ENCODE measurements at places on chromosomes 12 and 14.
A peak's percentile ranks its signal among the peaks of the same experiment; 100 is the strongest.

- DNase-seq, result no peak
Observed at GRCh38 chr12:70919597-70920035, 922 bp downstream of the PTPRR start.

DNA sequence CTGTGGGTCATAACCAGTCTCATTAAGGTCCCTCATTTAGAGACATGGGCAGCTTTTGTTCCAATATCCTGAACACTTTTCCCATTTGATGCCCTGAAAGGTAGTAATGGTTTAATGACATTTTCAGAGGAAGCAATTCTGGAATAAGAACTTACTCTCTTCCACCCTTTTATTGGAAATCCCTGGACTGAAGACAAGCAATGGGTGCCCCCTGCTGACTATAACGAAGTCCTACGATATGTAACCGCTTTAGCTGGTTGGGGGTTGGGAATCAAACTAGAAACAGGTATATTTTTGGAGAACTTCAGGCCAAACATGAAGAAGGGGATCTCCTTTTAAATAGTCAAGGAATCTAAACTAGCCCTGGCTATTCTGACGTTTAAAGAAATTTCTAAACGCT lies 20.5 kb downstream of the SARNP start:
- no peak for DNase-seq

DNA sequence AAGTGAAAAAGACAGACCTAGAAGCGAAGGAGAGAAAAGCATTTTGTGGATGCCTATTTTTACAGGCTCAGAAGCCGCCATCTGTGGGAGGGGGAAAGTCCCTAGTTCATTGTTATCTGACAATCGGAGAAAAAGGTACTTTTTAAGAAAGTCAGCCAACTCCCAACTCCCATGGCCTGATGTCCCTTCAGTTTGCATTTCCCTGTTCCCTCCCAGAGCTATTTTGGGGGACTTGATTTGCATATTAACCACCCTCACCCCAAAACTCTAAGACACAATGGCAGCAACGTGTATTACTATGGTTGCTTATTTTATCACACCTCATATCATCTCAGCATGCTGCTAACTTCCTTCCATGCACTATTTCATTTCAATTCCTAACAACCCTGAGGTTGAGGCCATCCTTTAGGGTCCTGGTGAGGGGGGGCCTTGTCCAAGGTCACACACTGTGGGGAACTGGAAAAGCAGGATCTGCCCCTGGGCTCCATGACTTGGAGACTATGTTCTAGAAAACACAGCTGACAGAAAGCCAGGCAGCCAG lies 18.7 kb downstream of the HVCN1 start:
- no peak for DNase-seq

DNA sequence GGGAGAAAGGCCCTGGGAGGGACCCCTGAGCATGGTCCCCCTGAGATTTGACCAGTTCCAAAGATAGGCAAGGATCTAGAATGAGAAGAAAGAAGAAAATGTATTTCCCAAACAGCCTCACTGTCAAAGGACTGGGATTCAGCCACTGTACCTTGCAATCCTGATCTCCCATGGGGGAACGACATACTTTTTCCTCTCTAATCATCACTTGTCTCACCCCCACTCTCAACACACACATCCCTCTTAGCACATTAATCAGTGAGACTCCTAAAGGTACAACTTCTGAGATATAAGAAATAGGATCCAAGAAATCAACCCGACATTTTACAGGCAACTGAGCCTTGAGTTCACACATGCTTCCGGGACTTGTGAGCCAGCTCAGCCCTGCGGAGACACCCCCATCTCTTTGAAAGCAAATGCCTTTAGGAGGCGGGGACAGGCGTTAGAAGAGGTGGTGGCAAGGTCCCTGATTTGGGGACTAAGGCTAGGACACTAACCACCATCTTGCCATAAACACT lies 1.4 kb downstream of the MAP3K9 start:
- no peak for DNase-seq

- DNase-seq, result no peak
Observed at GRCh38 chr12:7016958-7017571, 1.2 kb downstream of the LPCAT3 start.

- no peak for DNase-seq
Observed at GRCh38 chr12:67909091-67909531, 80.1 kb upstream of the IFNG-AS1 start.

DNA sequence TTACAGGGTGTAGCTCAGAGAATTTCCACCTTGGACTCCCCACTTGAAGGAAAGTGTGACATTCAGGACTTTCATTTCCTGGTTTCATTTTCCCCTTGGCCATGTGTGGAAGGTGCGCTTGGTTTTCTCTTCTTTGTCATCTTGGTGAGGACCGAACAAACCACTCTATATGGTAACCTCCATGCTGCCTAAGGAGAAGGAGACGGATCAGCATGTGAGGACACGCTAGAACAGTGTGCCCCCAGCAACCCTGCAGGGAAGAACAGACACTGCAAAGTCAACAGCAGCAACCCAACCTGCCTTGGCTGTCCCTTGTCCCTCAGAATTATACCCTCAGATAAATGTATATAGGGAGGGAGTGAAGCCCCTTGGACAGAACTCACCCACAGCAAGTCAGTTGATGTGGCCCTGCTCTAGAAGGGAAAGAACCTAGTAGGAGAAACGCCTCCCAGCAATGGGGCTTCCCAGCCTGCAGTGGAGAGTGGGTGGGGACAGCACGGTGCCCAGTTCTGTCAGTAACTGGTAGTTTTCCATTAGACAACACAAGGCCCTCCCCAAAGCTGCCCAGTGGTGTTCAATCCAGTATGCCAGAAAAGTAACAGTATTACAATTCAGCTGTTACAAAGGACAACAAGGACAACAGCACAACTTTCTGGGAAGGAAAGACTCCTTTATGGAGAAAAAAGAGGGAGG lies 18.9 kb upstream of the COCH start:
- DNase-seq, result no peak

GRCh38 chr12:127984386-127985055 lies 282.4 kb upstream of the TMEM132C start:
- no peak for DNase-seq

- no peak for DNase-seq
Observed at GRCh38 chr14:24095271-24096068, 1.4 kb downstream of the PCK2 start.

- DNase-seq, result peak; percentile 6
Observed at GRCh38 chr14:37591941-37592481, 3.0 kb downstream of the FOXA1 start.

- peak; percentile 71 for DNase-seq
Observed at GRCh38 chr14:103091041-103091882, 3.3 kb upstream of the EXOC3L4 start.

GRCh38 chr14:104382361-104383087 lies 197.0 kb upstream of the C14orf180 start:
- DNase-seq, result no peak

- no peak for DNase-seq
Observed at GRCh38 chr14:100407376-100408102, 84.4 kb downstream of the SLC25A47 start.

GRCh38 chr14:45658226-45658916 lies 405.4 kb upstream of the MIS18BP1 start:
- DNase-seq, result no peak

DNA sequence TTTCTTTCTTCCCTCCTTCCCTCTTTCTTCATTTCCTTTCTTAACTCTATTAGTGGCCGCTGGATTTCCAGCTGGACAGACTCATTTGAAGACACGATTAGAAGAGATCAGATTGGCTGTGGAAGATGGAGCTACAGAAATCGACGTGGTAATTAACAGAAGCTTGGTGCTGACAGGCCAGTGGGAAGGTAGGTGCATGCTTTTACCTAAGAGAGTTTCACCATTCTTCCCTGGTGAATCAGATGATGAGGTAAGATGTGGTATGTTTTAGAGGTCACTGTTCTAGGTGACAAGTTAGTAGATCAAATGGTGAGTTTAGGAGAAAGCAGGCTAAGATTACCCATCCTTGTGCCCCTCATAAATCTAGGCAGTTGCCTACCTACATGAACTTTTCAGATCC lies 51.6 kb downstream of the DERA start:
- no peak for DNase-seq

- DNase-seq, result peak; percentile 37
Observed at GRCh38 chr14:69652942-69653684, 41.7 kb downstream of the SUSD6 start.

- no peak for DNase-seq
Observed at GRCh38 chr12:103241184-103241583, 254.6 kb downstream of the C12orf42 start.

DNA sequence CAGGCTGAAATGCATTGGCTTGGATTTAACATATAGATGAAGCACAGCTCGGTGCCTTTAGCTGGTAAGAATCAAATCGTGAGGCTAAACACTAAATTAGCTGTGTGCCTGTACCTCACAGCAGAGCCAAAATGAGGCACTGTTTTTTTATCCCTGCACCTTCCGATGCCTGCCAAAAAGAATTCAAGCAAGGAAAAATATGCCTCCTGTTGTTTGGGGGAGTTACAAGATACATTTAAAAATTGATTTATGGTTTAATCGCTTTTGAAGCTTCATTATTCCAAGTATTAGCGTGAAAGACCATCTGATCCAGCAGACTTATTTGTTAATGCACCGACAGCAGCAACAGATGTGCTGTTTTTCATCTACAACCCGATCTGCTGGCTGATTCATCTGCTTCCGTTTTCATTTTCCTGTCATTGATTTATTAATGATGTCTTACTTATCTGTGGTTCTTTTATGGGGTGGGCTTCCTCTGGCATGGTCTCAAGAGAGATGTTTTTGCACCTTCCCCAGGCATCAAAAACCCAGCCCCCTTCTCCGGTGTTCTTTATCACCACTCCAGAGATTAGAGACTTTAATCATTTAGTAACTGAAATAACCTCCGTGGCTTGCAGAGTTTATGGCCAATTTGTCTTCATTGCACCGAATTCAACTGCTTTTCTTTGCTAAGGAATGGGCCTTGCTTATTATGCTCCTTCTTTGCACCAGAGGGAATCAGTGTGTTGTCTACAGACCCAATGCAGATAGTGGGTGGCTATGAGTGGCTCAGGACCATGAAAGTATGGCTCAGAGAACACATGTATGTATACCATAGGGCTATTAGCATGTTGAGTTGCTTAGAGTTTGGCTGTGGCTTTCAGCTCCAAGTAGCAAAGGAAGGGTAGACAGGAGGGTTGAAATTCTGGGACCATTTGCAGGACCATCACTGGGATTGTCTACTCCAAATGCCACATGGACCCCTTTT lies 166.8 kb upstream of the TMEM260 start:
- no peak for DNase-seq

DNA sequence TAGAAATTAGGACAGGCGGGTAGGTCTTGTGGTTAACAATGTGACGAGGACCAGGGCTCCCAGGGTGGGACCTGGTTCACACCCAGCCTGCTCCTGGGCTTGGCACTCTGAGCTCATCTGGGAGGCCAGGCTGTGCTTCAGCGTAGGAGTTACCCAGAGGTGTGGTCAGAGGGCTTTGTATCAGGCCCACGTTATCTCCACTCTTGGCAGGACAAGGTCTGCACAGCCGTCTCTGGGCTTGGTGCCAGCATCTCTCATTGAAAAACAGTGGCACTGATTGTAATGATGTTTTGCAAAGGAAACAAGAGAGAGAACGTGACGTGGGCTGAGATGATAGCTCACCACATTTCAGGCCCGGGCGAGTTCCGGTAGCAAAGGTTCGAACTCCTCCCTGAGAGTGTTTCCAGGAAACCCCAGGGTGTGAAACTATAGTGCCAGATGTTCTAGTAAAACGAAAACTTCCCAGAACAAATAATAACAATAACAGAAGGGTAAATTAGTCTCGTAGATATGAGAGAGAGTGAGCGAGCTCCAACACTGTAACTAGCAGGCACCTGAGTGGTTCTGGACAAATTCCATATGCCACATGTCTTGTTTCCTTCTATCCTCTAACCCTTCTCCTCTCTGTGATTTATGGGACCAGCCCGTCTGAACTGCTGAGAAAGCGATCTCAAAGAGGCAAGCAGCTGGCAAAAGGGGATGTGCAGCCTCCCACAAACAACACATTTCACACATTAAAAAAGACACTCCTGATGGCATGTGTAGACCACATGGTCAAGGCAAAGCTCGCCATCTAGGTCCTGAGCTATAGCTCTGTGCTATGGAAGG lies 227.3 kb downstream of the KTN1 start:
- peak; percentile 75 for DNase-seq

DNA sequence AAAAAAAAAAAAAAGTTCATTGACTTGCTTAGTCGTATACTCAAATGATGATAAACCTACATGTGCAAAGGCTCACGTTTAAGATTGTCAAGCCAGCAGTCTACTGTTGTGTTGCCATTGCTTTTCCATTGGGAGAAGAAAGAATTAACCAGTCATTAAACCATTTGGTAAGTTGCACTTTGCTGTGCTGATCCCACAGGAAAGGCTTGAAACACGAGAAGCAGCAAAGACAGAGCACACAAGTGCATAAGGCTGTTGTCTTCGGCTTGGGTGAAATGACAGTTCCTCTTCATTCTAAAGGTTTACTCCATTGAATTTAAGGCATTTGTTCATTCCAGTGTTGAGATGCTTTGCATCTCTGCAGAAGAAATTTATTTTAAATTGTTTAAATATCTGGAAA lies 50.1 kb downstream of the ZC3H14 start:
- DNase-seq, result no peak

GRCh38 chr14:54597795-54598443 lies 31.0 kb downstream of the SAMD4A start:
- no peak for DNase-seq

DNA sequence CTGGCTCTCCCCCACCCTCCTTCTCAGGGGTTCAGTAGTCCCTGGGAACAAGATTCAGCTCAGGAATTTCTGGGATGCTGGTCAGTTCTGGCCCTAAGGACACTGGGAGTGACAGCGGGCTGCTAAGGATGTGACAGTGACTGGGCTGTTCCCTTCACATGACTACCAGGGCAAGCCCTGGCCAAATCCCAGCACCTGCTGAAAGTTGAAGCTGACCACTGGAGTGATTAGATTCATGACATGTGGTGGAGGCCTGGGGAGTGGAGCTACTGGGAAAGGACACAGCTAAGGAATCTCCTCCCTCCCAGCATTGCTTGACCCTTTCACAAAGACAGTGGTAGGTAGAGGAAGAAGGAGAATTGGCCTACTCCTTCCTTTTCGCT lies 204.9 kb downstream of the DAD1 start:
- no peak for DNase-seq

GRCh38 chr12:131166717-131167116 lies 213.0 kb downstream of the ADGRD1 start:
- no peak for DNase-seq

DNA sequence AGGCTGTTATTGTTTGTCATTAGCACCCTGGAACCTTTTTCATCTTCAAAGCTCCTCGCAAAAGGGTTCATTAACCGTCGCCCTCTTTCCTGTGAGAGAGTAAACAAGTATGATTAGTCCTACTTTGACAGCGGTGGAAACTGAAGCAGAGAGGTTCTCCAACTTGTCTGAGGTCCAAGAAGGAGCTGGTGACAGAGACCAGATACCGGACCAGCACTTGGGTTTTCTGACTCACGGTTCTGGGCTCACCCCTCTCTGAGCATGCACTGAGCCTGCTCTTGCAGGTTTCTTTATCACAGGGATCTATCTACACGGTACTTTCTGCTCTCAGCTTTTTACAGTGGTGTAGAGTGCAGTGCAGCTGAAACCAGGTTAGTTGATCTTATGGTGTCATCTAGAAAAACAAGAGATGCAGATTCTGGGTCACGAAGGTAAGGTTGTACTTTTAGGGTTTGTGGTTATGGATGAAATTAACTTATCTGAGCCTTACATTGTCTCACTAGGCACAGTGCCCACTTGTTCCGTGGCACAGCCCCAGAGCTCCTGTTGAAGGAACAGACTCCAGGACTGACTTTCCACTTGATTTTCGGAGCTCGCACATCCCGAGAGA lies 62.1 kb downstream of the PPP2R5C start:
- DNase-seq, result no peak
